Colonic mucosa (tissue), 4 donors: ENCODE measurements at places on chromosomes 7 and 10. TPM values are rescaled to one million over a fixed set of nuclear protein-coding genes. Genes with fewer than 3 reads are reported as not detected.

DNA sequence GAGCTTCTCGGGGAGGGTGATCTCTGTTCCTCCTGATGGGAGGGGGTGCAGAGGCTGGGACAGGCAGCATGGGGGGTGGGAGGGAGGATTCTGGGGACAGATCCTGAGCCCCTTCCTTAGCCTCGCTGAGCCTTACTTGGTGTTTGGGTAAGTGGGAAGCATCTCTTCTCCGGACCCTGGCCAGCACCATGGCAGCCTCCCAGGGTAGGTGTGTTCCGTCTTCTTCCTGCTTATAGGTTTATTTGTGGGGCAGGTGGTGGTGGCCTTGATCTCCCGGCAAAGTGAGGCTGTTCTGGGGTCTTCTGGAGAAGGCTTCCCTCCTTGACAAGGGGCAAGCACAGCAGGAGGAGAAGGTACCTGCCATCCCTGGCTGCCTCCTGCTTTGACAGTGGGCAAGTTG, 226.9 kb downstream of the GLRX3 start:
- DNase-seq, result no peak

DNA sequence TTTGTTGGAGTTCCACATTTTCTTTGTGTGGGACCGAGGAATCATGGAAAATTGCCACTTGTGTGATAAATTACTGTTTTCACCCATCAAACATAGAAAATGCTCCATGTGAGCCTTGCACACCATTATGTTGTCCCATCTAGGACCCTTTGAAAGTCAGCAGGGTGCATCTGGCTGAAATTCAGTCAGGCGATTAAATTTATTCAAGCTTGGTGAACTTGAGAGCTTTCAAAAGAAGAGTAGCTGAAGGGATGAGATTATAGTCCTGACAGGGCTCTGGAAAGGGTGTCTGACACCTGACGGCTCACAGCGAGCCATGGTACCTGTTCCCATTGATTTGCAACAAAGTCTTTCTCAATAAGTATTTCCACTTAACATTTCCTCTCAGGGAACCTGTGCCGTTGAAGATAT, 399.7 kb upstream of the ETV1 start:
- DNase-seq, result no peak

POMZP3 gene
- 6.5 TPM for total RNA-seq

NPFFR1 gene
- 0.08 TPM for total RNA-seq

- DNase-seq, result no peak
Observed at GRCh38 chr10:100623521-100624230, 87.9 kb downstream of the HIF1AN start.

KIN gene
- total RNA-seq, result 11.6 TPM

CYP26C1 gene
- not detected for total RNA-seq

GRCh38 chr10:132113206-132113605, 47.5 kb downstream of the JAKMIP3 start:
- no peak for DNase-seq

- DNase-seq, result no peak
Observed at GRCh38 chr7:98359395-98359794, 41.5 kb downstream of the BAIAP2L1 start.

GRCh38 chr7:20647908-20648776, 32.7 kb downstream of the ABCB5 start:
- DNase-seq, result no peak

A1CF gene
- total RNA-seq, result 38.9 TPM

DNA sequence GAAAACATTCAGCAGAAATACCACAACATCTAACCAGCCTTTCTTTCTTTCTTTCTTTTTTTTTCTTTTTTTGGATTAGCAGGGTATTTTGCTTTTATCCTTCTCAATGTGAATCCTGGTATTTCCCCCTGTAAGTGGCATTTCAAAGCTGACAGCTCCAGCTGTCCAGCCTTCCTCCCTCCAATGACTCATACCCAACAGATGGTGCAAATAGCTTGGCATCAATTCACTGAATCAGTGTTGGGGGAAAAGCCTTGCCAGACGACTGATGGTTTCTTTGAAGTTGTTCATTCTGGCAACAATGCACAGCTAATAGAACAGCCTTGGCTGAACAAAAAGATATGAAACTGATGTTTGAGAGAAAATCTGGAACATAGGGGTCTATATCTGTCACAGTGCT, 316.8 kb upstream of the STEAP1 start:
- no peak for DNase-seq

ZNF775 gene
- total RNA-seq, result 11.3 TPM

DNA sequence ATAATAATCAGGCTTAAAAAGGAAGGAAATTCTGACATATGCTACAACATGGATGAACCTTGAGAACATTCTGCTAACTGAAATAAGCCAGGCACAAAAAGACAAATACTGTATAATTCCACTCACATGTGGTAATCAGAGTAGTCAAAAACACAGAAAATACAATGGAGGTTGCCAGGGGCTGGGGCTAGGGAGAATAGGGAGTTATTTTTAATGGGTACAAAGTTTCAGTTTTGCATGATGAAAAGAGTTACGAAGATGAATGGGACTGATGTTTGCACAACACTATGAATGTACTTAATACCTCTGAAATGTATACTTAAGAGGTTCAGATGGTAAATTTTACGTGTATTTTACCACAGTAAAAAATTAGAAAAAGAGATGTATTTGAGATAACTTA, 145.6 kb downstream of the DOCK4 start:
- no peak for DNase-seq

DNA sequence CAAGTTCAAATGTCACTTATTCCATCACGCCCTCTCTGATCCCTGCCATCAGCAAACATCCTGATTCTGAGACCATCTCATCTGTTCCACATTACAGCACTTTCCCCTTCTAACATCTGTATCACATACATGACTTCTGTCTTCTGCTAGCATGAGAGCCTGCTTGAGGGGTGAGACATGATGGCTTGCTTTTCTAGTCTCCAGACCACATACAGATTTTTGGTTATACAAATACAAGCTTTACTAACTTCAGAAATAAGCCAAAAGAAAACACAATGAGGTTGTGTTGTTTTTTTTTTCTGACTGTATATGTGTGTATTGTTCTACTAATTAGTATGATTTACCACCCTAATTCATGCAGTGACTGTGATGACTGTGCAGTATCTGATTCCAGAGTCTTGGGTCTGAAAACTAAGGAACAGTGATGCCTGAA, 34.3 kb downstream of the NAPEPLD start:
- DNase-seq, result no peak

DNA sequence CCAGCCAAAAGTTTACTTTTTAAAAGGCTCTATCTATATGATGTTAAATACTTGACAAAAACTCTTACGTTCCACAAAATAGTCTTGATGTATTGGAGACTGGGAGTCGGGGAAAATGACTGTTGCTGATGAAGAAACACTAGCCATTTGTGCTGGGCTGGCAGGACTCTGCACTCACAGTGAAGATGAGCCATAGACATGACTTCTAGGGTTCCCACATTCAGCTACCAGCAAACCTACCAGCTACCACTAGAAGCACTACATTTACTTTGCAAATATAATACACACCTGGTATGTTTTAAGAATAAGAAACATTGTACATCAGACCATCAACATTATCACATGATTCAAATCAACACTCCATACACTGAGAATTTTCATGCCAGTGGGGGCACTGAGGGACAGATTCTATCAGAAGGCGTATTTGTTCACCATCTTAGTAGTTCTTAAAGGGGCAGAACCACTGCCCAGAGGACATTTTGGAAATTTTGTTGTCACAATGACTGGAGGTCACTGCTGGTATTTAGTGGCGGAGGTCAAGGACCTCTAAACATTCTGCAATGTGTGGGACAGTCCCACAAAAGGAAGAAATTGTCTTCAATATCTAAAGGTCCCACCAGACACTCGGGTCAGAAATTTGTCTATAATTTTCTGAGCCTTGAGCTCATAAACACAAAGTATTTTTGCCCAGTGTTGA, 52.3 kb downstream of the PARD3 start:
- no peak for DNase-seq

DNA sequence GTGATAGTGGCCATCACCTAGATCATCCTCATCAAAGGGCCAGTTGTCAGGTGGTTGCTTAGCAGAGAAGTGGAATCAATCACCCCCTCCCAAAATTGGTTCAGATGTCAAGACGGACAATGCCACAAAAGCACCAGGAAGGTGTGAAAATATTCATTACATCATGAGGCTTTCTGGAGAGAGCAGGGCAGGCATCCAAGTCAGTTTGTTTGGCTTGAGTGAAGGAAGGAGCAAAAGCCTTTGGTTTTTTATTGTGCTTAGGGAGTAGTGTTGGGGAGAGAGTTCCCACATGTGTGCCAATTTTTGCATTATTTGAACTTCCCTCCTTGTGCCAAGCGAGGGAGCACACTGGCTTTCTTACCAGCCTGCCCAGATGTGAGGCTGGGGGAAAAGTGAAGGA, 1082.9 kb downstream of the LRMDA start:
- DNase-seq, result no peak

- DNase-seq, result no peak
Observed at GRCh38 chr7:105791926-105792325, 84.5 kb downstream of the ATXN7L1 start.
